ENCODE measurements at places on chromosomes 3 and 15. TPM values are rescaled to one million over a fixed set of nuclear protein-coding genes. Genes with fewer than 3 reads are reported as not detected.

DNA sequence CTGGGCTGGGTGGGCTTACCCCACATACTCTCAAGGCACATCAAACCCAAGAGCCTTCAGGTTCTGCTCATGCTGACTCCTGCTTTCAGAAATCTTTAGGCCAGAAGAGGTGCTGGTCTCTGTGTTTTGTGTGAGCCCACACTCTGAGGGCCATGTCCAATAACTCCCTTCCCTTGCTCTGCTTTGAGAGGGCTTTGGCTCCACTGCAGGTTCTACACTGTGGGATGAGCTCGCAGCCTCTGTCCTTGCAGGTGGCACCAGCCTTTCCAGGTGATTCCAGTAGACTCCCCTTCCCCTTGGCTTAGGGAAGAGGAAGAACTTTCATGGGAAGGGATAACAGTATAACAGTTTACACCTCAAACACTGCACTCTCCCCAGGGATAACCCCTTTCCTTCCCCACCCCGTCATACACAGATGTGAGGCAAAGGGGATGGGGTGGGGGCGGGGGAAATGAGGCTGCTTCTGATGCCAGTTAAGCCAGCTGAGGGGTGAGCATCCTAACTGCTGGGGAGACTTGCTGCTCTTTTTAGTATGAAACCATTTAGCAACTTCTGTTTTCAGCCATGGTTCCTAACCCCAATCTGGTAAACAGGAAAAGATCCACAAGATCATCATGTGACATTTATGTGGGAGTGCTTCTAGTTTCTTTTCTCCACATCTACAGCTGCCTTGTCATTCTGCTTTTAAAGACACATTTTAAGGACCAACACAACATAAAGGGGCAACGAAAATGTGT, 262.4 kb downstream of the SLC9A9 start:
- DNase-seq, result no peak

- DNase-seq, result no peak
Observed at GRCh38 chr3:13223574-13224237, 150.5 kb upstream of the IQSEC1 start.

- no peak for DNase-seq
Observed at GRCh38 chr15:41465822-41466421, 27.8 kb upstream of the ITPKA start.

DNA sequence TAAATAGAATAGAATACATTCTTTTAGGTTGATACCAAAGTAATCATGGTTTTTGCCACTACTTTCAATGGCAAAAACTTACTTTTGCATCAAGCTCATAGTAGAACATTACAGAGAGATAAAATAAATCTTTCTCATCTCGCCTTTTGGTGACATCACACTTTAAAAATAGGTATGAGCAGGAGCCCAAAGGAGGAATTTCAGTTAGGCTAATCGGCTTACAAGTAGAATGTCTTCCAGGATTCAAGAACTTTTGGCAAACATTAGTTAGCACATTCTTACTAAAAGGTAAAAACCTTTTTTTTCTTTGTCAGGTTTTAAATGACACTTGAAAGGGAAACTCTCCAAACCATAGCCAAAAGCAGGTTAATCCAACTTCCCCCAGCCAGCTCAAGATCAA, 59.7 kb upstream of the CMSS1 start:
- DNase-seq, result no peak

Gene DLL4
- total RNA-seq, result 0.69 TPM

Gene TNFSF10
- 36.2 TPM for total RNA-seq

Data from epithelial cell of proximal tubule (primary cell).